ENCODE measurements at places on chromosomes 4 and X.

GRCh38 chrX:49039598-49040375, 3.4 kb downstream of the TFE3 start:
- peak; percentile 95 for DNase-seq

DNA sequence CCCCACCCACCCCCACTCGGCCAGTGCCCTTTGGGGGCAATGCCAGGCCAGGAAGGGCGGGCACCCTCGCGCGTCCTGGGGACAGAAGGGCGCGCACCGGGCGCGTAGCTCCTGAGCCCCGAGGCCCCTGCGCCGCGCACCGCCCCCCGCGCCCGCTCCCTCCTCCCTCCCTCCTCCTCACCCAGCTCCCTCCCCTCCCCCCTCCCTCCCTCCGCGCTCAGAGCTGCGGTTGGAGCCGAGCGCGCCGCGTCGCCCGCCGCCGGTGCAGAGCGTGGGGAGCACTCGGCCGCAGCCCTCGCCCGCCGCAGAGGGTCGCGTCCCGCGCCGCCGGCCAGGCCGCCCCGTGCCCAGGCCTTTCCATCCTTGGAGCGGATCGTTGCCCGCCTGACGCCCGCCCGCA, at the start of gene ATP2B3:
TSS of gene ATP2B3 (plus strand) at position 220 of the 400 bp plus-strand sequence. CDS start 18,606 bp downstream, outside the sequence.
- DNase-seq = no peak

DNA sequence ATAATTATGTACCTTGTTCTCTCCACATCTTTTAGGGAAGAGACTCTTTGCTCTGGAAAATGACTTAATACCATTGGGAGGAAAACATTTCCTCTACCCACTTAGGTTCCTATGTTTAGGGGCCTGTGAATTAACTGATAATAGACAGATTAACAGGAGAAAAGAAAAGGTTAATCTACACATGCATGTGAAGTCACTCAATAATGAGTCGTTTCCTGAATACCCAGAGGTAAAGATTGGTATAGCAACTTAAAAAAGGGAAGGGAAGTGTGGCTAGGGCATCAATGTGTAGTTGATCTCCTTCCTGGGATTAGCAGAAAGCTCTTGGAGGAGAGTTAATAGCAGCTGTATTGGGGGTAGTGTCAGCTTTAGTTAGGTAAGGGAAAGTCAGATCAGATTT, 419.5 kb upstream of the ATOH1 start:
- DNase-seq = no peak

DNA sequence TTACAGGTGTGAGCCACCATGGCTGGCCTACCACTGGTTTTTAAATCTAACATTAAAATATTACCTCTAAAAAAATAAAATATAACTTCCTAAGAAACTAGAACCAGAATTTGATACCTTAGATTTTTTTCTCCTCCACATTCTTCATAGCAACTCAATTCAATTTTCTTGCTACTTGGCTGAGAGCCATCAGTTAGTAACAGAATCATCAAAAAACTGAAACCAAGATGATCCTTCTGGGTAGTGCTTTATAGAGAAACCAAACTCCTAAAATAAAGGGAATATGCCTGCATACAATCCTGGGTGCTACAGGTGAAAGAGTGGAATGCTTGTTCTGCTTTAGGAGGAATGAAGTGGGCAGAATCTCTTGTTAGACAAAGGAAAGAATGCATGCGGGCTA, 64.4 kb downstream of the RPS3A start:
- no peak for DNase-seq

DNA sequence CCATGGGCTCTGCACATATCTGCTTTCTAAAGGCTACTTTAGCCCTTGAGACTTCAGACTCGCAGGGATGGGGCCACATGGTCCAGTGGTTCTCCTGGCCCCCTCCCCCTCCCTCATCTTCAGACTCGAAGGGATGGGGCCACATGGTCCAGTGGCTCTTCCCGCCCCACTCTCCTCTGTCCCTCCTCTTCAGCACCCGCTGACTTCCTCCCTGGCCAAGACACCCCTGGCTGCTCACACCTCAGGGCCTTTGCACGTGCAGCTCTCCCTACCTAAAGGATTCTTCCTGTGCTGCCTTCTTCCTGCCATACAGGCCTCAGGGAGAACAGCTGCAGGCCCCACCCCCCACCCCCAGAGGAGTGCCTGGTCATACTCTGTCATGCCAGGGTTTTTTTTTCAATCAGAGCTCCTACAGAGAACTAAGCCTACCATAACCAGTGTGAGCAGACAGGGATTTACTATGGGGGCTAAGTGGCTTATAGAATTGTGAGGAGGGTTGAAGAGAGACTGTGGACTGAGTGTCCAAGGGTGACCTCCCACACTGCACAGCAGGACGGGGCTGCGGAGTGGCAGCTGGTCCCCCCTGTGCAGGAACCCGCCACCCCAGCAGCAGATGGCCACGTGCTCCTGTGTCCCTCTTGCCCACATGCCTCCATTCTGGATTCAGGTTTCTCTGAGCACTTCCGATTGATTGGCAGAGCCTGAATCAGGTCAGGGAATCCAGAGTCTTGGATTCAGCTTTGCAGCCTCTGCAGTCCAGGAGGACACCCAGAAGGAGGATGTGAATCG, 6.1 kb upstream of the SPON2 start:
- DNase-seq = no peak

- peak; percentile 14 for DNase-seq
Observed at GRCh38 chr4:71241501-71242288, 97.1 kb upstream of the SLC4A4 start.
